ENCODE measurements at places on chromosomes 7 and 10.

GRCh38 chr7:77459311-77459726 is 43.2 kb upstream of the GSAP start:
- no peak for DNase-seq

DNA sequence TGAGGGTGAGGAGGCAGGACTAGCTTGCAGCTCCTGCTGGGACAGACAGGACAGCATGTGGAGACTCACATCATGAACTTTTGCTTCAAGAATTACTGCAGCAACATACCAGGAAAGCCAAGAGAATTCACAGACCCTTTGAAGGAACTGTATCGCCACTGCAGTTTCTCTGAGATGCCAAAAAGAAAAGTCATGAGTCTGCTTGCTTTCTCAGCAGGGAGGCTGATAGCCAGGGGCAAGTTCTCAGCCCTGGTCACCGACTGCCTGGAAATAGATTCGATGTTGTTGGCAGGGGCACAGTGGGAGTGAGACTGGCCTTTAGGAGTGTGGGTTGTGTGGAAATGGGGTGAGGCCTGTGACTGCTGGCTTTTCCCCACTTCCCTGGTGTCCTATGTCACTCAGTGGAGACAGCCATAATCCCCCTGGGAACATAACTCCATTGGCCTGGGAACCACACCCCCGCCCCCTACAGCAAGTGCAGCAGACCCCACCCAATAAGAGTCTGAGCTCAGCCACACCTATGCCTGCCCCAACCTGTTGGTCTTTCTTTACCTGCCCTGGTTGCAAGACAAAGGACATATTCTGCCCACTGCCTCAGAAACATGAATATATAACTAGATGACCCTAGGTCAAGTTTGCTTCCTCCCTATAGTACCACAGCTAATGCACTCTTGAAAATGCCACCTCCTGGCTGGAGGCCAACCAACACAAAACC is 1.6 kb upstream of the SAMD9 start:
- no peak for DNase-seq

DNA sequence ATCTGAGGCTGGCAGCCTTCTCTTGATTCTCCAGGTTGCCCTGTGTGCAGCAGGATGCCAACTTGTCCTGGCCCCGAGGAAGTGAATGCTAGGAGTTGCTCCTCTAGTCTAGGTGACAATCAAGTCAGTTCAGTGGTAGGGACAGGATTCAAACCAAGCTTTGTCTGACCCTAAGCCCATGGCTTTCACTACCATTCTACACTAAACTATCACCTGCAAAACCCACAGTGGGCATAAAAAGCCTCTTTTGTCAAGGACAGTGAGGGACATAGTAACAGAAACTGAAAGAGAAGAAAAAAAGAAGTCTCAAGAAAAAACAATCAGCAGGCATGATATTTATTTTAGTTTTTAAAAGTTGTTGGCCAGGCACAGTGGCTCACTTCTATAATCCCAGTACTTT is 33.5 kb downstream of the KCNMA1 start:
- no peak for DNase-seq

DNA sequence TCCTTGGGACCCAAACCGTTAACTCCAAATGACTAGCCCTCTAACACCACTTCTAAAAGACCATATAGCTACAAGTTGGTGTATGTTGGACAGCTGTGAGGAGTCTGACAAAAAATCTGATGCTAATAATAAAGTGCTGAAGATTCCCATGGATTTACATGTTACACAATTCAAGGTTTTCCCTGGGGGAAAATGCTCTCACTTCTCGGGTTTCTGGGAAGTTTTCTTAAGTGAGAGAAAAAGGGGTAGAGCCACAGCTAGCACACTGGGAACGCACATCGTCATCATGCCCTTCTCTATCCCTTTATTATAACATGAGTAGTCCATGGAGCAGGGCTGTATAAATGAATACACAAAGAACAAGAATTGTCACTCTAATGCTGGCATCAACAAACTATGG is 162.1 kb downstream of the CHCHD3 start:
- DNase-seq: no peak

GRCh38 chr7:68619526-68619925 is 978.7 kb upstream of the AUTS2 start:
- DNase-seq: no peak

DNA sequence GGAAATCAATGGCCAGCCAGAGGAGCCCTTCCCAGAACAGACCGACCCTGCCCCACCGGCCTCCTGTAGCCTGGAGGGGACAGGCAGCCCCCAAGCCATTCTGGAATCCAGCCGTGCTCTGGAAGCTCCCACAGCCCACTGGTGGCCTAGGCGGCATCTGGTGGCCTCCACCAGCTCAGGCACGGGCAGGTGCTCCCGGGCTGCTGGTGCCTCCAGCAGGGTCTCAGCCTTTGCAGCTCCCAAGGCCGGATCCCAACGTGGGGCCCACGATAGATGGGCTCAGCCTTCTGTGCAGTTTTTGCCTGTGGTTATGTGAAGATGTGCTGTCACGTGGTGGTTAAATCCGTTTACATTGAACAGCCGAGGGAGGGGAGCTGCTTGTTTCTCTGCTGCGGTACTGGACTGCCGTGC is 44.4 kb downstream of the JAKMIP3 start:
- no peak for DNase-seq

- no peak for DNase-seq
Measured at GRCh38 chr7:926061-927030, 28.1 kb downstream of the ADAP1 start.

GRCh38 chr7:20504060-20504459 is 111.4 kb upstream of the ABCB5 start:
- no peak for DNase-seq

DNA sequence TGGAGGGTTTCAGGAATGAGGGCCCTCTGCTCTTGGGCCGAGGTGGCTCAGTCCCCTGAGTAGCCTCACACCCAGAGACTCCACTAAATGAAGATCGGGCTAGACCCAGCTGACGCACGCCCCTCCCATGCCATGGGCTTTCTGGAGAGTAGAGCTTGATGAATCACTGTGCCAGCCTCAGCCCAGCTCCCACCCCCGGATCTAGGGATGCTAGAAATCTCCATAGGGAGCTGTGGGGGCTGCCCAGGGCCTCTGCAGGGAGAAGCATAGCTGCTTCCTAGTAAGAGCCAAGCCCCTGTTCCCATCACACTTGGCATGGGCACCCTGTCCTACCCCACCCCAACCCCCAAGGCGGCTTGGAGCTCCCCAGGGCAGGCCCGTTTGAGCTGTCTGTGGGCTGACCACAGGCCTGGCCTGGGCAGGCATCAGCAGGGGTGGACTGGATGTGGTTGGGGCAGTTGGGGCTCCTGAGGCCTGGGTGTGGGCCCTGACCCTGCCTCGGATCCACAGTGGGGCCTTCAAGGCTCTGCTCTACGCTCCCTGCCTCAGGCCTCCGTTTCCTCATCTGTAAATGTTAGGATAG is 121.2 kb downstream of the ZMIZ1 start:
- no peak for DNase-seq

DNA sequence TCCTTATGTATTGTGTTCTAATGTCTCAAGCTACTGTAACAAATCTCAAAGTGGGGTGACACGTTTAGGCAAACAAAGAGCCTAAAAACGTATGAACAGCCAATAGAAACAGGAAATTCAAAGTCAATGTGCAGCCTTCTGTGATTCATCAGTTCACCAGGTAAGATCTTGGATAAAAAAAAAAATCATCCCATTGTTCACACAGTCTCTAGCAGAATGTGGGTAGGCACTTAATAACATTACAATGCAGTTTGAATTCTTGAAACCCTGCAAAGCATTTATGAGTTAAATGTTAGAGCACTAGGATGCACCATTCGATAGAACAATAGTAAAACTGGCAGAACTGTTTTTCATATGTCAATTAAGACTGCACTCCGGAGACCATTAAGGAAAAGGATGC is 88.2 kb upstream of the HDAC9 start:
- DNase-seq: no peak

GRCh38 chr7:18859318-18859717 is 258.1 kb downstream of the TWIST1 start:
- no peak for DNase-seq

GRCh38 chr7:149489391-149490024 is 8.1 kb downstream of the ZNF746 start:
- no peak for DNase-seq

- DNase-seq: no peak
Measured at GRCh38 chr7:69757981-69758430, 159.7 kb downstream of the AUTS2 start.

- DNase-seq: no peak
Measured at GRCh38 chr7:3978839-3979238, 677.8 kb downstream of the SDK1 start.

DNA sequence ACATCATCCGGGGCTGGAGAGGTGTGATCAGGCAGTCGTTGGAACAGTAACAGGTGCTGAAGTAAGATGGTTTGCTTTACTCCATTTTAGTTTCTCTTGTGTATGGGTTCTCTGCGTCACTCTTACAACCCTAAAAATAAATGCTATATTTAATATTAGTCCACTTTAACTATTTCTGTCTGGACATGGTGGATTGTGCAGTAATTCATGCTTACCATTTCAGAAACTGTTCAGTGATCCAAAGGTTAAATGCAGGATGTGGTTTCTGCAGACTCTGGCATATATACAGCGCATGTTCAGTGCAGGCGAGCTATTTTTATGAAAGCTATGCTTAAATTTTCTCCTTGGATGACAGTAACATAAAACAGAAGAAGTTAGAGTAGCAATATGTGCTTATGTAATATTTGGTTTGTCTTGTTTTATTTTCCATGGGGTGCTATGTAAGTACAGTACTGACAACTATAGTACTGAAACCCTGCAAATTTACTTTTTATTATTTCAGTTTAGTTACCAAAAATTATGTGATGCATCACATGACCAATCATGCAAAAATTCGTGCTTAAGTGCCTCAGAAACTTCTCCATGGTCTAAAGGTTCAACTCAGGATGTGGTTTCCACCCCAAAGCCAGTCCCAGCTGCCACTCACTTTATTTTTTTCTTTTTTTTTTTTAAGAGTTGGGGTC is 46.6 kb upstream of the GRID1 start:
- no peak for DNase-seq

- DNase-seq: no peak
Measured at GRCh38 chr7:141992156-141992555, 3.5 kb upstream of the MGAM start.

- DNase-seq: no peak
Measured at GRCh38 chr7:43481902-43482678, 100.8 kb upstream of the STK17A start.

DNA sequence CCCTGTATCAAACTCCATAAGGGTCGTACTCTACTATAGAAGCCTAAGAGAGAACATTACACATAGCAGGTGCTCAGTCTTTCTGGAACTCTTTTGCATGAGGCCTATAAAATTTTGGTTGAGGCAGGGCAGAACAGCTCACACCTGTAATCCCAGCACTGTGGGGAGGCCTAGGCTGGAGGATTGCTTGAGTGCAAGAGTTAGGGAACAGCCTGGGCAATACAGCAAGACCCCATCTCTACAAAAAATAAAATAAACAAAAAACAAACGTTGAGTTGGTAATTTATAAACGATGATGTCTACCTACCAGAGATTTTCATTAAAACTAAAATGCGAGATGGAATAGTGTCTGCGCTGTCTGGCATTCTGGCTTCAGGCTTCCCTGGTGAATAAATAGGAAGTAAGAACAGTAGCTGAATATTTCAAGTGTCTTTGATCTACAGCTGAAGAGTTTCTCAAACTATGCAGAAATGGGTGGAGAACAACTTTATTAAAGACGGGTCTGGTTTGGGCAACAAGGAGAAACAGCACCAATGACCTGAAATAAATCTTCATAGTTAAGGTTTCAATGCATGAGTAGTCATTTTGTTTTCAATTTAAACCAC is 774 bp downstream of the PON2 start:
- DNase-seq: no peak

- no peak for DNase-seq
Measured at GRCh38 chr10:68239596-68240150, 7.8 kb upstream of the ATOH7 start.

- no peak for DNase-seq
Measured at GRCh38 chr7:7971308-7972040, 2.9 kb downstream of the GLCCI1 start.

DNA sequence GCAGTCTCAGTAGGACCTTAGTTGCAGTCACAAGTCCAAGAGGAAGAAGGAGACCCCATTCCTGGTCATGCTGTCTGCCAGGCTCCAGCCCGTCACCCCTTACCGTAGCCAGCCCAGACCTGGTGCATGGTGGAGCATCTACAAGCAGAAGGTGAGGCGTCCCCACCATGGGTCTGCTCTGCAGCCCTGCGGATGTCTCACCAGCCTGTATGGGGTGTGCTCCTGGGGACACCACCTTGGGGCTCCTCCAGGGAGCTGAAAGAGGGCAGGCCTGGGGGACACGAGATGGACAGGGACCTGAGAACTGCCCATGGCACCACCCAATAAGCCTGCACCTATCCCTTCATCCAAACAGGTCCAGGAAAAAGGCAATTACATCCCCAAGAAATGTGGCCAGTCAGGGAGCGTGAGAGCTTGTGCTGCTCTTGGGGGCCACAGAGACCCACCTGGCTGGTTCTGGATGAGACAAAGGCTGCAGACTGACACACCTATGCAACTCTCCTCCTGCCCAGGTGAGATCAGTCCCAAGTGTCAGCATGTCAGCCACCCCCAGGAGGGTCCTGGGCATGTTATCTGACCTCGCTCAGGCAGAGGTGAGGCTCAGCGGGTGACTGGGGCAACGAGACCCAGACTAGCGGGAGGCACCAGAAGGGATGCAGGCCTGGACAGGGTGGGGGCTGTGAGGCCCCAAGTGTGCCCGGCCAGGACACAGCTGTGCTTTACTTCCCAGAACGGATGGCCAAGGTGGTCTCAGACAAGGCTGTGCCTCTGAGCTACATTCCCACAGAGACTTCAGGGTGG is 84.5 kb upstream of the RET start:
- no peak for DNase-seq

GRCh38 chr10:14523286-14523685 is 192.6 kb upstream of the FRMD4A start:
- no peak for DNase-seq

- no peak for DNase-seq
Measured at GRCh38 chr7:107666790-107667189, 6.2 kb downstream of the SLC26A4 start.

GRCh38 chr10:102322914-102323313 is 72.6 kb upstream of the NFKB2 start:
- DNase-seq: no peak

- no peak for DNase-seq
Measured at GRCh38 chr10:77101341-77101740, 536.3 kb downstream of the KCNMA1 start.

GRCh38 chr10:3199488-3199887 is 26.9 kb upstream of the PITRM1 start:
- no peak for DNase-seq

DNA sequence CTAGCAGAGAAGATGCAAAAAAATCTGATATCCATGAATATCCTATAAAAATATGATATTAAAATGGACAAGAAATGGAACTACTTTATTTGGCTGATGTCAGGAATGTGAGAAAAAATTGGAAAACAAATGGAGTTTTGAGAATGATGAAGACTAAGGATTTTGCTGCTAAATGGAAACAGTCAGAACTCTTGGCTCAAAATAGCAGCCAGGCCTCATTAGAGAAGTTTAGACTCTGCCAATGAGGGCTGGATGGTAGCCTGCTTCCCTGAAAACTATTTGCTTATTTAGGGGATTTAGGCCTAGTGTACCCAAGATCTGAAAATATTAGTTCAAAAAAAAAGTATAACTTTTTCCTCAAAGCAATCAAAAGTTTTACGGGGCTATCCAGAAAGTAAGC is 458.5 kb downstream of the TFEC start:
- DNase-seq: no peak

- DNase-seq: no peak
Measured at GRCh38 chr10:58836991-58837575, 324.4 kb downstream of the BICC1 start.

GRCh38 chr10:131098416-131098952 is 213.0 kb downstream of the TCERG1L start:
- no peak for DNase-seq

GRCh38 chr10:35251373-35252100 is 84.8 kb upstream of the CCNY start:
- no peak for DNase-seq
